Fibroblast of mammary gland (primary cell): ENCODE measurements at places on chromosomes 11 and 22.

- DNase-seq = peak; percentile 49
Measured at GRCh38 chr11:120235024-120235628, 4.8 kb upstream of the POU2F3 start.

DNA sequence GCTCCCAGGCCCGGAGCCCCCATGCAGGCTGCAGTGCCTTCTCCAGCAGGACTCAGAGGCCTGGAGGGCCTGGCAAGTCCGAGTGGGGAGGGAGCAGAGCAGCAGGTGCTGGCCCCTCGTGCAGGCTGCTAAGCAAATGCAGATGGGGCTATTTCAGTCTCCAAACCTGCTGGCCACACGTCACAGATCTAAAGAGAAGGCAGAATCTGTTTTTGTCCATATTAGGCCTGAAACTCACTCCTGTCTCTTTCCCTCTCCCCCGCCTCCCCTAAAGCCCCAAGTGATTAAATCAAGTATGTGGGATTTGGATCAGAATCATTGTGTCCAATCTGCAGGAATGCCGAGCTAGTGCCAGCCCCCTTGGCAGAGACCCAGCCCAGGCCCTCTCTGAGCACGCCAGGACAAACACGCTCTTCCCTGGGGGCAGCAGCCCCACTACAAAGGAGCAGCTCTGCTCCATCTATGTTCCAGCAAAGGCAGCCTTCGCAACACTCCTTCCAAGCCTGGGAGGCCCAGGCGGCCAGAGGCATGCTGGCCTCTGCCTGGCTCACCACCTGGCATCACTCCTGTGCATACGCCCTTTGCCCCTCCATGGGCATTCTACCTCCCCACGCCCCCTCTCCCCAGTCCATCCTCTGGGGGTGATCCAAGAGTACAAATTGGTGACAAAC lies 26.5 kb downstream of the RPL27A start:
- DNase-seq = peak; percentile 90

GRCh38 chr22:30304495-30305244 lies 15.4 kb upstream of the CASTOR1 start:
- no peak for DNase-seq

DNA sequence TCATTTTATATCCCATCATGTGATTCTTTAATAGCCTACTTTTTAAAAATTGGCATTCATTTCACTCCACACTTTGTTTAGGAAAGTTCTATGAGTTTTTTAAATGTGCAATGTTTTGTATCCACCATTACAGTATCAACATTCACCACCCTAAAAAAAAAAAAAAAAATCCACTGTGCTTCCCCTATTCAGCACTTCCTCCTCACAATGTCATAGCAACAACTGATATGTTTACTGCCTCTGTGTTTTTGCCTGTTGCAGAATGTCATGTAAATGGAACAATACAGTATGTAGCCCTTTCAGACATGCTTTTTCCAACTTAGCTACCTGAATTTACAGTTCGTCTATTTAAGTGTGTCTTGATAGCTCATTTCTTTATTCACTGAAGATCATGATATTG lies 754.2 kb downstream of the FAM181B start:
- no peak for DNase-seq

- no peak for DNase-seq
Measured at GRCh38 chr11:34356130-34356529, 1.7 kb downstream of the ABTB2 start.

DNA sequence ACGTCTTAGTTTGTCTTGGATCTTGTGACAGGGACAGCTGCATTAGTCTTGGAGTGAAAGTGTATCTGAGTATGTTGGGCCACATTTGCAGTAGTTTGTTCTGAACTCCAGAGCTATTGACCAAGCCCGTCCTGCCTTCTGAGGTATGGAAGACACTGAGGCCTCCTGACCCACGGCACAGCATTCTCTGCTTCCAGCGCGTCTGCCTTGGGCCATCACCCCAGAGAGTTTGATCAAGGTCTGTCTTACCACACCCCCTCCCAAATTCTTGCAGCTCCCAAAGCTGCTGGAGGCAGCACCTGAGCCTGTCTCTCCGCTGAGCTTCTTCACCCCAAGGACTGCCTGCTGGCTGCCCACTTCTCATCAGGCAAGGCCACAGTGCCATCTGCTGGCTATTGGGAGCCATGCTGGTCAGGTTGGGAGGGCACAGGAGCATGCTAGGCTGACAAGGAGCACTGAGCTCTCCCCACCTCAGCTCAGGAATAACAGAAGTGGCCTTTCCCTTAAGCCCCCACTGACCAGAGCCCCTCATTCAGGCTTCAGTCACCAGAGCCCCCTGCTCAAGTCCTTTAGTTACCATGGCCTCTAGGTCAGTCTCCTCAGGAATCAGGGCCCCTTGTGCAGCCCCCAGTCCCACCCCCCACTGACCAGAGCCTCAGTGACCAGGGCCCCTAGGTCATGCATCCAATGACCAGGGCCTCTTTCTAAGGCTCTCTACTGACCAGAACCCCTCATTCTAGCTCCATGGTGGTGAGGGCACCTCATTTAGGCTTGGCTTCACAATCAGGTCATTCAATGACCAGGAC lies 27.2 kb upstream of the SMPD1 start:
- DNase-seq = peak; percentile 81

DNA sequence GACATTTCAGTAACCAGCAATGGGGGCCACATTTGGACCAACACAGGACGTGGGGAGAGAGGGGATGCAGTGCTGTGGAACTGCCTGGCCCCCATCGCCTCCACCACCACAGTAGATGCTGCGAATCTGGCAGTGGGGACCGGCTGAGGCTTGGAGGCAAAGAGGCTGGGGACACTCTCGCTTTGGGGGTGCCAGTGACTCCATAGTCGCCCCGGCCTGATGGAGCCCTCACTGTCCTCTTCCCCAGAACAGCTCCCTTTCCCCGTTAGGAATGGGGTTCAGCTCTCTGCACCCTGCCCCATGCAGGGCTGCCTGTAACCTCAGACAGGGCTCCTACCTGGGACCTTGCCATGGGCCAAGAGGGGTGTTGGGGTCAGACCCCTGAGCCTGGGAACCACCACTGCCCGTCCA lies 1.8 kb upstream of the MUC2 start:
- no peak for DNase-seq
